ENCODE measurements at places on chromosomes 2 and 18.

DNA sequence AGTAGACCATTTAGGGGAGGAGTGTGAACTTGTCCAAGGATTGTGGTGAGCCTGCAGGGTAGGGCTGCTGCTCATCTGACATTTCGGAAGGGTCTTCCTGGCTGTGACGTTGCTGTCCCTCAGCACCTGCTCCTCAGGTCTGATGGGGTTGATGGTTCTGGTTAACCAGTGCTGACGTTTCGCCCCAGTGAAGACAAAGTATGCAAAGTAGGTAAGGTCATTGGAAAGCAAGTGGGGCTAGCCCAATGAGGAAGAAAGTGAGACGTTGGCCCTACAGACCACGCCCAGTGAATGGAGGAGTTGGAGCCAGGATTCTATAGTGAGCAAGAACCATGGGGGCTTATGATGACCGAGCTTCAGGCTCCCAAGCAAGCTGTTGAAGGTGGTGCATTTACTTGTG, 33.4 kb upstream of the ZNF396 start:
- DNase-seq, result no peak

GRCh38 chr2:105125428-105125827, 87.6 kb downstream of the MRPS9 start:
- DNase-seq, result no peak

DNA sequence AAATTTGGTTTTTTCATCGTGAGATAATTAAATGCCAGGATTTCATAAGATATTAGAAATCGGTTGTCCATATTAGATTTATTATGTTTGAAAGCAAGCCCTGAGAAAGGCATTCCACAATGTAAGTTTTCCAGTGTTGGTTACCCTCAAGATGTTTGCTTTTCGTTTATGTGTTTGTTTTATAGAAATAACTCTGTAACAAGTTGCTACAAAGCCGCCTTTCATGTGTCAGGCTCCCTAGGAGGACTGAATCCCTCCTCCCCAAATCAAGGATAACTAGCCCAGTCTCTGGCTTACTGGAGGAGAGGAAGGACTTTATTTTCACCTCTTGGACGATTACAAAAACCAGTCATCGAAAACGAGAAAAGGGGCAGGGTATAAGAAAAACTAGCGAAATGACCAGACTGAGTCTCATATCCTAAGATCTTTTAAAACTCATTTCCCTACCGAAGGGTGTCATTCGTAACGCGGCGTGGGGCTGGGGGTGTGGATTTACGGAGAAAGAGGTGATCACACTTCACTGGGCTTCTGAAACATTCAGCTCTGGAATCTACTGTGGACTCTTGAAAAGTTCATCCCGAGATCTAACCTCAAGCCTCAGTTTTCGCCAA, 1.0 kb upstream of the PEX13 start:
- no peak for DNase-seq

GRCh38 chr2:165665614-165666013, 128.4 kb downstream of the GALNT3 start:
- DNase-seq, result no peak

DNA sequence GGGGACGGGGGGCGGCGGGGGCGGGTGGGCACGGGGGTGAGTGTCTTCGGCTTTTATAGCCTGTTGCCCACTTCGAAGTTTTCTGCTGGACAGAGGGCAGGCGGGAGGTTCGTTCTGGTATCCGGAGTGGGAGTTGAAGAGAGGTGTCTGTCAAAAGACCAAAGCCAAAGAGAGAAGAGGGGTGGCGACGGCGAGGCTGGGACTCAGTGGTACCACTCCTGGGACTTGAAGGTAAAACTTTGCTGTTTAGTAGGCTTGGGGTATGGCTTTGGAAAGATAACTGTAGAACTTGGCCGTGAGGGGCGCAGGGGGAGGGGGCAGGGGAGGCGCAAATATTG, 215.8 kb upstream of the DTNA start:
- no peak for DNase-seq

- no peak for DNase-seq
Measured at GRCh38 chr2:240051697-240052096, 1.6 kb downstream of the OR6B3 start.

- DNase-seq, result no peak
Measured at GRCh38 chr2:129857200-129857599, 122.3 kb upstream of the RAB6C start.

- DNase-seq, result no peak
Measured at GRCh38 chr2:217396165-217396564, 536.3 kb upstream of the TNP1 start.

- DNase-seq, result no peak
Measured at GRCh38 chr2:70141212-70141901, 49.5 kb downstream of the C2orf42 start.

GRCh38 chr2:23988371-23988770, 21.5 kb upstream of the MFSD2B start:
- no peak for DNase-seq

DNA sequence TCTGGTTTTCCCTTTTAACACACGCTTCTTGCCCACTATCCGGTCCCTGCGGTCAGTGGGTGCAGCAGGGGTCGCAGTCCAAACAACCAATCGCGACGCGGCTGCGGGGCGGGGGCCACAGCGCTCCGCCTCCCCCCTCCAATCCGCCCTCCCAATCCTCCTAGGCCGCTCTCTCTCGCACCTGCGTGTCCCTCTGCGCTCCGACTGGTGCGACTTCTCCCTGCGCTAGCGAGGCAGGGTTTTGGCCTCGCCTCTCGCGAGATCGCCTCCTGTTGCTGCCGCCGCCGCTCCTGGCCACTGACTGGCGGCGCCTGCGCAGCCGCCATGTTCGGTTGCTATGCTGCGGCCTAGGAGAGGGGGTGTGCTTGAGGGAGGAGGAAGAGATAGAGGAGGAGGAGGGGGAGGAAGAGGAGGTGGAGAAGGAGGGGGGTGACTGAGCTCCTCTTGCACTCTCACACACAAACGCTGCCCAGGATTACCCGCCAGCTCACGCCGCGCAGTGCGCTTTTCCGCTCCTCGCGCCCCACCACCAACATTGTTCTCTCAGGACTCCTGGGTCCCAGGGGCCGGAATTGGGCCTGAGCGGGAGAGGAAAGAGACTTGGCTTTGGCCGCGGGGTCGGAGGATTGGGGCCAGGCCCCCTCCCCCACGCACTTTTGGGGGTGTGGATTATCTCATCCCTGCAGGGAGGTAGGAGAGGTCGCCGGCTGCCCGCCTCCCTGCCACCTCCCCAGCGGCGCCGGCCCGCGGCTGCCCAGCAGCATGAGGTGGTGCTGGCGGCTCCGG, at the start of gene PTPN4:
Gene PTPN4 (plus strand): TSS at position 472 of the 786 bp plus-strand sequence. CDS start 49,932 bp downstream, outside the sequence.
- peak; percentile 88 for DNase-seq

DNA sequence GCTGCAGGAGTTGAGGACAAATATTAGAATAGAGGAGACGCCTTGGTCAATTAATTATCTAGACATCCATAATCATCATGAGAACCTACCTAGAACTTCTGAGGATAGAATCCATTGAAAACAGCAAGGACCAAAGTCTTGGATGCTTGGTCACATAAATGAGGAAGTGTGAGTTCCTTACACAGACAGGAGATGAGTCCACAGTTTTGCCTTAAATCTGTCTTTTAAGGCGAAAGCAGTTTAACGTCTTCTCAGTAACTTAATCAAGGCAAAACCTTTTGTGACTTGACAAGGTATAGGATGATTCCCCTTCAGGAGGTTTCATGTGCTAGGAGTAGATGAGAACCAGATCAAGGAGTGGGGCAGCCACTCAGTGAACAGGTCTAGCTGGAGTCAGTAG, 1783.2 kb upstream of the CELF4 start:
- no peak for DNase-seq

- DNase-seq, result no peak
Measured at GRCh38 chr2:25204190-25204838, 35.9 kb upstream of the POMC start.

- no peak for DNase-seq
Measured at GRCh38 chr18:35835366-35835765, 137.1 kb upstream of the RMP24 start.
